Stimulated activated CD4-positive, alpha-beta T cell treated with anti-CD3 and anti-CD28 coated beads, Interleukin-2, amount 100 ng/mL, for 4 hours (primary cell): ENCODE measurements at places on chromosomes 7 and 10.

- DNase-seq: no peak
Observed at GRCh38 chr10:104680467-104681401, 39.6 kb downstream of the SORCS3 start.

- peak; percentile 24 for DNase-seq
Observed at GRCh38 chr10:3811291-3811870, 26.4 kb upstream of the KLF6 start.

DNA sequence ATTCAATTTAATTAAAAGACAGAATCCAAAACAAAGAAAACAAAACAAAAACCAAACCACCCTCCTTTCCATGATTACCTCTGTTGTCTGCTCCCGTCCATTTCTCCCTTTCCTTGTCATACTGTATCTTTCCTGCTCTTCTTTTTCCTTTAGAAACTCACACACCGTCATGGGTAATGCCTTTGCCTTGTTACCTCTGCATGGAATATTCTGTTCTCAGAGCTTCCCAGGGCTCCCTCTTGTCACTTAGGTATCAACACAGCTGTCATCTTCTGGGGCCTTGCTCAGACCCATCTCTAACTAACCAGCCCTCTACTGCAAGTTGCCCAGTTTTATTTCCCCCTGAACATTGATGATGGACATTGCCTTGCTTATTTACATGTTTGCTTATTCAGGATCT, 30.2 kb upstream of the GIMAP8 start:
- DNase-seq: no peak

- DNase-seq: peak; percentile 19
Observed at GRCh38 chr10:122703483-122704448, 4.1 kb upstream of the C10orf120 start.

- DNase-seq: no peak
Observed at GRCh38 chr7:73986158-73986631, 41.8 kb upstream of the ELN start.

GRCh38 chr10:118918116-118918515, 111.4 kb upstream of the NANOS1 start:
- no peak for DNase-seq

- DNase-seq: no peak
Observed at GRCh38 chr7:128098629-128099028, 67.4 kb upstream of the LRRC4 start.

- peak; percentile 6 for DNase-seq
Observed at GRCh38 chr7:155580367-155580766, 34.0 kb upstream of the CNPY1 start.

DNA sequence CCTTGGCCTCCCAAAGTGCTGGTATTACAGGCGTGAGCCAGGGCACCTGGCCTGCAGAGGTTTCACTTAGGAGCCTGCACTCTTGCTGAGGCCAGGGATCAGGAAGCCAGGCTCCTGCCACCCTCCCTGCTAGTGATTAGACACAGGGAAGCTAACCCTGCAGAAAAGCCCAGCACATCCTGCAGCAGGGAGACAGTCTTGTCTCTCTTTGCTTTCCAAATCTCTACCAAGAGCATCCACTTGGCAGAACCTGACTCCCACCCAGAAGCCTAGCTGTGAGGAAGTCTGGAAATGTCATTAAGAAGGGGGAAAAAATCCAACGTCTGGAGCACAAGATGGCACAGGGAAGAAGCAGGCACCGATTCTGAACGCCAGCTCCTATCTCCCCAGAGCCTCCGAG, 8.0 kb upstream of the FAM171A1 start:
- no peak for DNase-seq

- DNase-seq: no peak
Observed at GRCh38 chr7:8133188-8133848, 128.6 kb downstream of the ICA1 start.

- no peak for DNase-seq
Observed at GRCh38 chr7:99201027-99201426, 6.9 kb downstream of the KPNA7 start.

GRCh38 chr7:158251061-158251965, 336.3 kb downstream of the PTPRN2 start:
- DNase-seq: no peak

GRCh38 chr10:63707254-63707910, 186.2 kb downstream of the REEP3 start:
- DNase-seq: peak; percentile 29

- no peak for DNase-seq
Observed at GRCh38 chr10:42865716-42866114, 83.1 kb downstream of the BMS1 start.

DNA sequence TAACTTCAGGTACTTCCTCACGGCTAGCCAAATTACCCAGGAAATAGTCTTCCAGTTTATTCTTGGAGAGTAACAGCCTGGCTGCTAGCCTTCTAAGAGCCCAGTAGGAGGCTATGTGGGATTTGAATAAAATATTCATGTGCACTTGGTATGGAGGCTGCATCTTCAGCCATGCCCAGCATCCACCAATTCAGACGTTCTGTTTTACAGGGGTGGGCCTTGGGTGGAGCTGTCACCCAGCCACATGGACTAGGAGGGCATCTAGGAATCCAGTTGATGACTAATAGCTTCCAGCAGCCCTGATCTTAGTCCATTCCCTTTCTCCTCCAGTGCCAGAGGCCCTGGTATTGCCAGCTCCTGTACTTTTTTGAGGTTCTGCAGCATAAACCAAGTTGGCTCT, 66.3 kb upstream of the ZRANB1 start:
- no peak for DNase-seq

GRCh38 chr10:100859484-100859763, 53.3 kb upstream of the SLF2 start:
- DNase-seq: no peak

DNA sequence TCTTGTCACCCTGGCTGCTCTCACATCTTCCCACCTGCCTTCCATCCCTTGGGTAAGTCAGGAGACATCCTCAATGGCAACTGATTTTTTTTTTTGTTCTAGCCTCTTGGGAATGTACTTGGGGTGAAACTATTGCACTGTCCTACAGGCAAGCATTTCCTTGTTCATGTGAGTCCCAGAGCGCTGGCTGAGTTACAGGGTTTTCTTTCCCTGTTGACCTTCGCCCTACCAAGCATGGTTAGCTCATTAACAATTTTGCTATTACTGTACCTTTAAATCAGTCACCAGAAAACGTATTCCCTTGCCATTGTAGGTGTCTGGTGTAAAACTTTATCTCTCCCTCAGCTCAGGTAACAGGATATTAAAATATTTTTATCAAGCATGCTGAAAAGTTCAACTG, 98.9 kb downstream of the PRLHR start:
- no peak for DNase-seq

DNA sequence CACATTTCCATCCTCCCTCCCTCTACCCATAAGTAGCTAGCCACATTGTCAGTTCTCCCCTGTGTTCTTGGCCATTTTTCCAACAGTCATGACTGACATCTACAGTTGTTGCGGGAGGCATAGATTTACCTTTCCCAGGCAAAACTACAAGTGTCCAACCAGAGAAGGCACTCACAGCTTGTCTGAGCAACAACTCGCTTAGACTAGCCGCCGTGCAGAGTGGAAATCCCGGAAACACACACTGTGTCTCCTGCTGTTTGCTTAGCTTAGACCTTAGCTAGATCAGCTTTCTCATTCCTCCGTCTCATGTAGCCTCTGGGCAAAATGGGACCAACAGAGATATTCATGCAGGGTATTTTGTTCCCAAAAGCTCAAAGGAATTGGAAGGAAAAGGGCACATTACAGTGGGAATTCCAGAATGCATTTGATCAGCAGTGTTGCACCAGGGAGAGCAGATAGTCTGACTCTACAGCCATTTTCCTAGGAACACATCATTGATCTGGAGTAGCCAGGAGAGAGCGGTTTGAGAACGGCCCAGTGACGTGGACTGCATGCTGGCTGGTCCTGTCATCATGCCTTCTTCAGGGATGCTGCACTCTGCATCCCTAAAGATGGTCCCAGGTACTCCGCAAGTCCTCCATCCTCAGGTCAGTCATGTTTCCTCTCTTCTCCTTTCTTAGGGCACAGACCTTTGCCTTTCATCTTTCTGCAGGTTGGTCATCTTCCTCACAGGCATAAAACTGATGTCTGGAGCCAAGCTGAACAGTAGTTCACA, 89.4 kb downstream of the C10orf90 start:
- DNase-seq: no peak

- DNase-seq: no peak
Observed at GRCh38 chr7:9645756-9646155, 1212.3 kb downstream of the NXPH1 start.

DNA sequence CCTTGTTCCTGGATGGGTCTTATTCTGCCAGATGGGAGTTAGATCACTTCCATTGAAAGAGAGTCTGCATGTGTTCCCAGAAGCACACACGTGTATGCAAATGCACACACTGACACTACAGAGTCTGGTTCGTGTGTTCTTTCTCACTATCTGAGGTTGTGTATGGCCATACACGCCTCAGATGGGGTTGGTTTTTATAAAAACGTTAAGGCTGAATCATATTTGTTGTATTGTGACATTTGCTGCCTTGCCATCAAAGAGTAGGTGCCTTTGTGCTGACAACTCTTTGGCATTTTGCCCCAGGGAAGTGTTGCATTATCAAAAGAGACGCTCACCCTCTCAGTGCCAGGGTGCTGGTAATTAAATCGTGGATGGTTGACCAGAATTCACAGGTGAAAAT, 37.7 kb upstream of the HDAC9 start:
- no peak for DNase-seq

- no peak for DNase-seq
Observed at GRCh38 chr7:122303531-122304318, 825 bp downstream of the FEZF1 start.

DNA sequence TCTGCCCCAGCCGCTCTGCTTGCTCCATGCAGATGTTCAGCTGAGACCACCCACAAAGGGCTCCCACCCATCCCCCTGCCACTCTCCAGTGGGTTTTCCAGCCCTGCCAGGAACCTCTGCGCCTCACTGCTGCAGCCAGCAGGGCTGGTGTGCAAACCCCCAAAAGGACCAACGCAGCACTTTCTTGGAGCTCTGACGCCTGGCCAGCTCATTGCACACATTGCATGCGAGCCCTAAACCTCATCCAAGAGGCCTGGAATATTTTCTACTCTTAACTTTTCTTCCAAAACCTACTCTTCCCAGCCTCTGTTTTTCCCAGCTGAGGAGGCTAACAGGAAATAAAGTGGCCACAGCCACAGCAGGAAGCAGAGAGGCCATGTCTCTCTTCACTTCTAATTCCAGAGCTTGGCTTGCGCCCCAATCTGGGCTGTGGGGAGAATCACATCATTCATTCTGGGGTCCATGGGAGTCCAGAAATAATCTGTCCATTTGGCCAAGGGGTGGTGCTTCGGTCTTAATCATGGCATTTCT, 4.6 kb upstream of the FAM170B start:
- DNase-seq: no peak

DNA sequence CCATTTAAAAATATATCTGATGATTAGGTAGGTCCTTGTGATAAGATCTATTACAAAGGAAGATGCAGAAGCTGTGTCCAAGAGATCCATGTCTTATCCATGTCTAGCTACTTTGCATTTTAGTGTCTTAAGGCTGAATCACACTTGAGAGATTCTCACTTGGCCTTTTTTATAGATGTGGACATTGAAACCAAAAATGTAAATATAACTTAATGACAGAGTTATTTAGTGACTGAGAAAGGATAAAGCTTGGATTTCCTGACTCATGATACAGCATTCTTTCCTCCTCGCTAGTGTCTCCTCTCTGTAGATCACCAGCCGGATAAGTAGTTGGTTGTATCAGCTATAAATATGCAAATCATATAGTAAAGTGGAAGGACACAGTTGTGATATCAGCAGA, 23.3 kb downstream of the INHBA start:
- no peak for DNase-seq

- DNase-seq: no peak
Observed at GRCh38 chr10:56316603-56317002, 44.5 kb downstream of the ZWINT start.

DNA sequence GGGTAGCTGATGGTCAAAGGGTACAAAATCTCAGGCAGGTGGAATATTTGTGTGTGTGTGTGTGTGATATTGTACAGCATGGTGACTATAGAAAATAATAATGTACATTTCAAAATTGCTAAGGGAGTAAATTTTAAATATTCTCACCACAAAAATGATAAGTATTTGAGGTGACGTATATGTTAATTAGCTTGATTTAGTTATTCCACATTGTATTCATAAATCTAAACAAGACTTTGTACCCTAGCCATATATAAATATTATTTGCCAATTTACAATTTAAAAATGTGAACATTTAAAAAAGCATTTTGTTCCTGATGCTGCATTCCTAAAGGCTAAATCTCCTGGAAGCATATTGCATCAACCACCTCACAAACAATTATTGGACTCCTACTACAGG, 47.0 kb downstream of the PFKFB3 start:
- no peak for DNase-seq

- no peak for DNase-seq
Observed at GRCh38 chr10:10475812-10476211, 541.9 kb upstream of the CELF2 start.

DNA sequence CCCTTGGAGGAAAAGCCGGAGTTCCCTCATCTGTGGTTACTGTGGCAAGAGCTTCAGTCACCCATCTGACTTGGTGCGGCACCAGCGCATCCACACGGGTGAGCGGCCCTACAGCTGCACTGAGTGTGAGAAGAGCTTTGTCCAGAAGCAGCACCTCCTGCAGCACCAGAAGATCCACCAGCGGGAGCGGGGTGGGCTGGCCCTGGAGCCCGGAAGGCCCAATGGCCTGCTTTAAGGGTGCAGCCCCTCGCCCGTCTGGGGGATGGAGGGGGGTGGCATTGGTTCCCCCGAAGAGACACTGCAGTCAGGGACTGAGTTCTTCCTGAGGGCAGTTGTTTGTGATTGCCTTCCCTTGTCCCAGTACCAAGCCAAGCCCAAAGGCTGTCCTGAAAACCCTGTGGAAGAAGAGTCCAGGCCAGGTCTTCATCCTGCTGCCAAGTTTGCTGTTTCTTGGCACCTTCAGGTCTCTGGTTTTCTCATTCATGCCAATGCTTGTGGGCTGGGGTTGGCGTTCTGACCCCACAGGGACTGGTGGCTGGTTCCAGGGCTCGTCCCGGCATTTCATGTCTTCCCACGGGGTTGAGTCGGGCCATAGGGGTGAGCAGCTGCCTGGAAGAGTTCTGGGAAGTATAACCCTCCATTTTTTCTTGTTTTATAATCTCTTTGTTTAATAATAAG, 7.7 kb upstream of the ZNF783 start:
- no peak for DNase-seq

DNA sequence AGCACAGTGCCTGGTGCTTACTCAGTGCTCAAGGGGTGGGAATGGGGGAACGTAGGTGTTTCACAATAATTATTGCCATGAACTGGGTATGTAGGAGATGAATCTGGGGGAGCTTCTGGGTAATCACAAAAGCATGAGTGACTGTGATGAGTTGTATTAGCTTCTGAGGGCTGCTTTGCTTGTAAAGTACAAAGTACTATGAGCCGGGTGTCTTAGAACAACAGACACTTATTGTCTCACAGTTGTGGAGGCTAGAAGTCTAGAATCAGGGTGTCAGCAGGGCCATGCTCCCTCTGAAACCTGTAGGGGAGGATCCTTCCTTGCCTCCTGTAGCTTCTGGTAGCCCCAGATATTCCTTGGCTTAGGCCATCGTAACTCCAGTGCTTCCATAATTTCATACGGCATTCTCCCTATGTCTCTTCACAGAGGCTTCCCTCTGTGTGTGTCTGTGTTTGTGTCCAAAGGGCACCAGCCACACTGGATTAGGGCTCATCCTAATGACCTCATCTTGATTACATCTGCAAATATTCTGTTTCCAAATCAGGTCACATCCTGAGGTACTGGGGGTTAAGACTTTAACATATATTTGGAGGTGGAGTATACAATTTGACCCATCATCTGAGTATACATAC, 84.8 kb upstream of the AGBL3 start:
- DNase-seq: no peak
